ENCODE measurements at places on chromosomes 13 and 19. TPM values are rescaled to one million over a fixed set of nuclear protein-coding genes. Genes with fewer than 3 reads are reported as not detected.

DNA sequence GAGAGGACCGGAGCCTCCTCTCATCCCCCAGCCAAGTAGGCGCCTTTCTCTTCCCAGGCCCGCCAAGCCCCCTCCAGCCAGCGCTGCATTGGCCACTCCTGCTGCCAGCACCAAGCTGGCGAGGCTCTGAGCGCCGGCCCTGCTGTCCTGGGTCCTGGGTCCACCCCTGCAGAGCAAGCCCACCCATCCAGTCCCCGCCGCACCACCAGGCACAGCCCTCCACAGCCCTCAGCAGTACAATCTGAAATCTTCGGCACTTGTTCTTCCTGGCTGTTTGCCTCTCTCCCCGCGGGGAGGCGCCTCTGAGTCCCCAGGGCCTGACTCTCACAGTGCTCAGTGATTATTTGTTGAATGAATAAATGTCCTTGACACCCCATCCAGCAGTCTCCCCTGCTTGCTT, 236.4 kb upstream of the SGCG start:
- DNase-seq: no peak

DNA sequence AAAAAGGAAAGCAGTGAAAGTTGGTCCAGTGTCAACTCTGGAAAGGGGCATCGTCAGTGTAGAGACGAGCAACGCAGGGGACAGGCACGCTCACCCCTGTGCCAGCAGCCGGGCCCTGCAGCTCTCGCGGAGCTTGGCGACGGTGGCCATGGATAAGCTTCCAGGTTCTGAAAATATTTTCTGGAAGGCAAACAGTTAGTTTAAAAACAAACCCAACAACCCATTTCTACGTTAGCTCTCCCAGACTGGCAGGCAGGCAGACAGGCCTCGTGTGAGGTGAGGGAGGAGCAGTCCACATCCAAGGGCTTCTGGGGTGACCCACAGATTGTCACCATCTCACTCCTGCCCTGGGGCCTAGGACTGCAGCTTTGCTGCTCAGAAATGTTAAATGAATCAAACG, 27.4 kb downstream of the LAMP1 start:
- no peak for DNase-seq

DNA sequence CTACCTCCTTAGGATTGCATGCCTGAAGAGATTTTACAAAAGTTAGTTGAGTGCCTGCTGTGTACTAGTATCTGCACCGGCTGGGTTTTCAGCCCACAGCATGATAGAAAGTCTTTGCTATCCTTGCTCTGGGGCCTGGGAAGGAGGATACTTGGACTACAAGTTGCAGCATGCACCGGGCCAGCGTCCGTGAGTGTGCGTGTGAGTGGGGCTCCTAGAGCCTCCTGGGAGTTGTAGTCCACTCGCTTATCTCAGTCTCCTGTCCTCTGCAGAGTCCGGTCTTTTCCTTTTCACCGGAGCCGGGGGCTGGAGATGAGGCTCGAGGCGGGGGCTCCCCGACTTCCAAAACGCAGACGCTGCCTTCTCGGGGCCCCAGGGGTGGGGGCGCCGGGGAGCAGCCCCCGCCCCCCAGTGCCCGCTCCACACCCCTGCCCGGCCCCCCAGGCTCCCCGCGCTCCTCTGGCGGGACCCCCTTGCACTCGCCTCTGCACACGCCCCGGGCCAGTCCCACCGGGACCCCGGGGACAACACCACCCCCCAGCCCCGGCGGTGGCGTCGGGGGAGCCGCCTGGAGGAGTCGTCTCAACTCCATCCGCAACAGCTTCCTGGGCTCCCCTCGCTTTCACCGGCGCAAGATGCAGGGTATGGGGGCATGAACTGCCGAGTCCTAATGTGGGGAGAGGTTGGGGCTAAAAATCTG, 20.6 kb downstream of the BRSK1 start:
- no peak for DNase-seq

GRCh38 chr13:47220453-47221140, 323.7 kb upstream of the HTR2A start:
- no peak for DNase-seq

- no peak for DNase-seq
Measured at GRCh38 chr19:13187419-13187818, 37.2 kb downstream of the IER2 start.

GRCh38 chr19:19642506-19643157, 825 bp downstream of the GMIP start:
- no peak for DNase-seq

CLEC17A gene
- not detected for polyA plus RNA-seq

CACNG6 gene
- 0.04 TPM for polyA plus RNA-seq

DNA sequence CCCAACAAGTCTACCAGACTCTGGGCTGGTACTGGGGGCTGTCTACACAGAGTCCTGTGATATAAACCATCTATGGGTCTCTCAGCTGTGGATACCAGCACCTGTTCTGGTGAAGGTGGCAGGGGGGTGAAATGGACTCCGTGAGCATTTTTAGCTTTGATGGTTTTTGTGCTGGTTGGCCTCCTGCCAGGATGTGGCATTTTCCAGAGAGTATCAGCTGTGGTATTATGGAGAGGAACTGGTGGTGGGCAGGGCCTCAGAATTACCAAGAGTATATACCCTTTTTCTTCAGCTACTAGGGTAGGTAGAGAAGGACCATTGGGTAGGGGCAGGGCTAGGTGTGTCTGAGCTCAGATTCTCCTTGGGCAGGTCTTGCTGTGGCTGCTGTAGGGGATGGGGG, 1920.9 kb upstream of the PCDH20 start:
- no peak for DNase-seq

GRCh38 chr19:17184371-17184841, 30.8 kb upstream of the USE1 start:
- DNase-seq: no peak

- no peak for DNase-seq
Measured at GRCh38 chr19:30558793-30559192, 186.6 kb downstream of the ZNF536 start.

DNA sequence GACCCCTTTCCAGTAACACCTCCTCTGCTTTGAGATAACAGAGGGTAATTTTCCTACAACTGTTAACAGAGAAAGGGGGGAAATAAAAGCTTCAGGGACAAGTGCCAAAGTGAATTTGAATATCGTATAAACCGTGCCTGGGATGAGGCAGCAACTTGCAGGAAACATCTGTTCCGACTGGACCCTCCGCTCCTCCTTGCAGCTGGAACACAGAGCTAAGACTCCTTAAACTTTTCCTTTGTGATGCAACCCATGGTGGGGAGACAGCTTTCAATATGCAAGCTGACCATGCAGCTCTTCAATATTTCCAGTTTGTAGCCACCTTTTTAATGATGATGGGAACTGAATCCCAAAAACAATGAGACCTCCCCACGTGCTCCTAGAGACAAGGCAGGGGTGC, 432.6 kb downstream of the ZNF536 start:
- DNase-seq: no peak

GRCh38 chr13:104616990-104617389, 1550.8 kb upstream of the SLC10A2 start:
- DNase-seq: no peak

DNA sequence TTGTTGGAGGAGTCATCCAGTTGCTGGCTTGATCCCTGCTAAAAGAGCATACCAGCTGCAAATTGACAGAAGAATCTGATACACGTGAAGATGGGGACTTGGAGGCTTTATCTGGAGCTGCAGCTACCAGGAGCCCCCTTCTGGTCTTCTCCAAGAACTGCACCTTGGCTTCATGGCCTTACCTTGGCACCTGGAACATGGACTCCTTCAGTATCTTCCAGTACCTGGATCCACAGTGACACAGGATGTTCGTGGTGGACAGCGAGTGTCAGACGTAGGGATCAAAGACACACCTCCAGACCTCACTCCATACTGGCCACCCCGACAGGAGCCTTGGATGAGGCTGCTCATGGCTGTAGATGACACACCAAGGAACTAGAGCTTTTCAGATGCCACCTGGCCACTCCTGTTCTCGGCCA, 9.9 kb upstream of the ACSBG2 start:
- DNase-seq: no peak

CBY2 gene
- not detected for polyA plus RNA-seq

- DNase-seq: no peak
Measured at GRCh38 chr19:7140137-7140536, 70.6 kb downstream of the ZNF557 start.

CALR3 gene
- not detected for polyA plus RNA-seq

DNA sequence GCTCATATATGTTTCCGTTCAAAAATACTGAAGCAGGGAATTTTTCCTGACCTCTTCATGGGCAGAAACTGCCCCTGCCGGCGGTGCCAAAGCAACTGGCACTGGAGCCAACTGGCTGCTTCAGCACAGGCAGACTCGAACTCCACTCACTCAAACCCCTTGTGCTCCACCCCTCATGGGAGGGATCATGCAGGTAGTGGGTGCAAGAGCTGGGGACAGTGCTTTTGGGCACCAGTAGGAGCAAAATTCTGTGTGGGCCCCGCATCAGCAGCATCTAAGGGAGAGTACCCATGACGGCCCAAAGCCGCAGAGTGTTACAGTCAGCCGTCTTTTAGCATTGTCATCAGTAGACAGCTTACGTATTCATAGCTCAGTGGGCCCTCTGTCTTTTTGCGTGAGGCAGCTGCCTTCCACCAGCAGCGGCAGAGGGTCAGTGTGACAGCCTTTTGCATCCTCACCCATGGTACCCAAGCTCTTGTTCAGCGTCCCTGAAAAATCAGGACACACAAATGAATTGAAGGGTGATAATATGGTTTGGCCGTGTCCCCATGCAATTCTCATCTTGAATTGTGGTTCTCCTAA, 393.8 kb downstream of the SLITRK6 start:
- DNase-seq: no peak

CYP4F2 gene
- polyA plus RNA-seq: not detected

DNA sequence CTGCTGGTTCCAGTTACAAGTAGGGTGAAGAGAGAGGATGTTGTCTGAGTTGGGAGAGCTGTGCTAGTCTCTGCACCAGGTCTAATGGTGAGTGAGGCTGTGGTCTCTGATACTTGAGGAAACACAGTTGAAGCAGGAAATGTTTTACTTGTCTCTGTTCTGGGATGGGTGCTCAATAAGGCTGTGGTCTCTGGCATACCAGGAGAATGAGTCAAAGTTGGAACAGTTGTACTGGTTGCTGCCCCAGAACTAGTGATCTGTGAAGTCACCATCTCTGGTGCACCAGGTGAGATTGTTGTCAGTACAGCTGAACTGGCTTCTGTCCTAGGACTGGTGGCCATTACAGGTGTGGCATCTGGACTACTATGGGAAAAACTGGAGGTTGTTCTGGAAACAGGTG, 74.7 kb downstream of the MUC16 start:
- DNase-seq: no peak

GRCh38 chr13:50025436-50025835, 10.2 kb downstream of the KCNRG start:
- no peak for DNase-seq

XRCC1 gene
- 30.8 TPM for polyA plus RNA-seq

CALR gene
- polyA plus RNA-seq: 1,829 TPM

NCAN gene
- not detected for polyA plus RNA-seq

DNA sequence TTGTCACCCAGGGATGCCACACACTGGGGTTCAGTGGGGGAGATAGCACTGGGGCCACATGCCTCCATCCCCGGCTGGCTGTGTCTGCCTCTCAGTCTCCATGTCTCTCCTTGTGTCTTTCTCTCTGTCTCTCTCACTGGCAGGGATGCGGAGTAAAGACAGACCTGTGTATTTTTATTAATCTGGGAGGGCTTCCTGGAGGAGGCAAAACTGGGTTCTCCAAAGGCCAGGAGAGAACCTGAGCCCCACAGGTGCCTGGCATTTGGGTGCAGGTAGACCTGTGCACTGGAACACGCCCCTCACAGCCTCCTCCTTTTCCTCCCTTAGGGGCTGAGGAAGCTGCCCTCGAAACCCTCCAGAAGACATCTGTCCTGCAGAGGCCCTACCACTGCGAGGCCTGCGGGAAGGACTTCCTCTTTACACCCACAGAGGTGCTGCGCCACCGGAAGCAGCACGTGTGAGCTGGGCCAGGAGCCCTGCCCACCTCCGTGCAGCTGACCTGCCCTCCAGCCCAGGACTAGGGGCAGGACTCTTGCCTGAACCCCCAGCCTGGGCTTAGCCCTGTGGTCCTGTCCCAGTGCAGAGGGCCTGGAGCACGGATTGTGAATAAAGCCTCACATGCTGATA, 32.7 kb downstream of the DHX34 start:
- no peak for DNase-seq

GRCh38 chr13:67493835-67494234, 263.7 kb upstream of the PCDH9 start:
- no peak for DNase-seq

IQCN gene
- polyA plus RNA-seq: 0.82 TPM

DNA sequence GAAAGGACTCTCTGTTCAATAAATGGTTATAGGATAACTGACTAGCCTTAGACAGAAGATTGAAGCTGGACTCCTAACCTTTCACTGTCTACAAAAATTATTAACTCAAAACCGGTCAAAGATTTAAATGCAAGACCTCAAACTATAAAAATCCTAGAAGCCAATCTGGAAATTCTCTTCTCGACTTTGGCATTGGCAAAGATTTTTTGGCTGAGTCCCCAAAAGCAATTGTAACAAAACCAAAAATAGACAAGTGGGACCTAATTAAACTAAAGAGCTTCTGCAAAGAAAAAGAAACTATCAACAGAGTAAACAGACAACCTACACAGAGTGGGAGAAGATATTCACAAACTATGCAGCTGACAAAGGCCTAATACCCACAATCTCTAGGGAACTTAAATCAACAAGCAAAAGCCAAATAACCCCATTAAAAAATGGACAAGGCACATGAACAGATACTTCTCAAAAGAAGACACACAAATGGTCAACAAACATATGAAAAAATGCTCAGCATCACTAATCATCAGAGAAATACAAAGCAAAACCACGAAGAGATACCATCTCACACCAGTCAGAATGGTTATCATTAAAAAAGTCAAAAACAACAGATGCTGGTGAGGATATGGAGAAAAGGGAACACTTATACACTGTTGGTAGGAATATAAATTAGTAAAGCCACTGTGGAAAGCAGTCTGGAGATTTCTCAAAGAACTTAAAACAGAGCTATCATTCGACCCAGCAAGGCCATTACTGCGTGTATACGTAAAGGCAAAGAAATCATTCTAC, 266.3 kb downstream of the DNAJC15 start:
- DNase-seq: no peak

DNA sequence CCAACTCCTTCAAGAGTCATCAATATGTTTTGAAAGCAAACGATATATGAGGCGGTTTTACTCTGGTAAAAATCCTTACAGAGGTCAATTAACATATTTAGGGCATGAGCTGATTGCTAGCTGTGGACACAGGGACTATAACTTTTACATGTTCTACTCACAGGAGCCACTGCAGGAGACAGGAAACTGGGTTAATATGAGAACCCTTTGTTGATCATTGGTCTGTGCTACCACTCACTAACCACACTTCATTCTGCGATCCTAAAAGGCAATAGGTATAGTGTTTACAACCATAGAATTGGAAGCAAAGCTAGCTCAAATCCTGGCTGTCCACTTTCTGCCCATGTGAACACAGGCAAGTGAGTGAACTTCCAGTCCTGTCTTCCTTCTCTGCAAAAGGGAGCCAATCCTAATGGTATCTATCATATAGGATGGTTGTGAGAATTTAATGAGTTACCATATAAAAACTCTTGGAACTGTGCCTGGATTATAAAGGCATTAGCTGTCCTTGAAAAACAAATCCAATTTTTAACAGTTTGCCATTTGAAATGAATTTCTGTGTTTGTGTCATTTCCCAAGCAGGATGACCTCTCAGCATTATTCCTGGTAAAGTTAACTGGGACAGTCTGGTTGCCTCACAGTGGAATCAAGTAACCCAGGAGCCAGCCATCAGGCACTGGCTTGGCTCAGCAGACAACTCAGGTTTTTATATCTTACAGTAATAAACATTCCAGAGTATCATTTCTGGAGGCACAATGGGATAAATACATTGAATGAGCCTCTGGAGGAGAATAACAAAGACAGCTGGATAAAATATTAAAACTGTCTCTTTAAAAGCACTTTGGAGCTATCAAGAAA, 29.8 kb upstream of the RAP2A start:
- no peak for DNase-seq
